ENCODE measurements at places on chromosomes 6 and 20.

- DNase-seq, result no peak
Measured at GRCh38 chr6:39488255-39488879, 165.9 kb upstream of the KCNK16 start.

DNA sequence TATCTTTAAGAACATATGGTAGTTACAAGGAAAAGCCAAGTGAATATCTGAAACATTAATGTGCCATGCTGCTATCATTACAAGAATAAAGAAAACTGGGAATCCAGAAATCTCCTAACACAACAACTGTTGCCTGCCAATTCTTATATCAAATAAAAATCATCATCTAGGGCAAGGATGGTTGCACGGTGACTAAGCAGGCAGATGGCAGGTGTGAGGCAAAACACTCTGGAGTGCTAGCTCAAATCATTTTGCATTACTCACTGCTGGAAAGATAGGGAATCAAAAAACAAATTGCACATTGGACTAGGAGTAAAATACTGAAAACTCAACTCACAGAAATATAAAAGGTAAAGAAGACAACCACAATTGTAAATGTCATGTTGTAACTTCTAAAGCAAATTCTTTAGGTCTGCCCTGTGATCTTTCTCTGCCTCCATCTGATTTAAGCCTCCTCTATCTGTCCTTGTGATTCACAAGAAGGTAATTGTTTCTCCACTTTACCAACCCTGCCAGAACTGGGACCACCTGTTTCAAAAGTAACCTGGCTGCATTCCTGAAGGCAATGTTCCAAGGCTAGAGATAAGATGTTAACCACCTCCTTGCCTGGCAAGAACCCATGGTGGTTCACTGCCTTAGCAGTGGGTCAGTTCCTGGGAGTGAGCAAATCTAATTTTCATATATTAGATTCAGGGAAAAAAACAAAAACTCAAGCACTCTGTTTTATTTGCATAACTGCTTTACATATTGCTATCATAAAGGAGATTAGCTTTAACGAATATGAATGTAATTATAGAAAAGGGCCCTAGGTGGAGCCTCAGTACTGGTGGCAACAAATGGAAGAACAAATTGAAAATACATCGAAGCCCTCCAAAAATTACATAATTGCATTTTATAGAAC is 33.1 kb upstream of the LCA5 start:
- DNase-seq, result no peak

DNA sequence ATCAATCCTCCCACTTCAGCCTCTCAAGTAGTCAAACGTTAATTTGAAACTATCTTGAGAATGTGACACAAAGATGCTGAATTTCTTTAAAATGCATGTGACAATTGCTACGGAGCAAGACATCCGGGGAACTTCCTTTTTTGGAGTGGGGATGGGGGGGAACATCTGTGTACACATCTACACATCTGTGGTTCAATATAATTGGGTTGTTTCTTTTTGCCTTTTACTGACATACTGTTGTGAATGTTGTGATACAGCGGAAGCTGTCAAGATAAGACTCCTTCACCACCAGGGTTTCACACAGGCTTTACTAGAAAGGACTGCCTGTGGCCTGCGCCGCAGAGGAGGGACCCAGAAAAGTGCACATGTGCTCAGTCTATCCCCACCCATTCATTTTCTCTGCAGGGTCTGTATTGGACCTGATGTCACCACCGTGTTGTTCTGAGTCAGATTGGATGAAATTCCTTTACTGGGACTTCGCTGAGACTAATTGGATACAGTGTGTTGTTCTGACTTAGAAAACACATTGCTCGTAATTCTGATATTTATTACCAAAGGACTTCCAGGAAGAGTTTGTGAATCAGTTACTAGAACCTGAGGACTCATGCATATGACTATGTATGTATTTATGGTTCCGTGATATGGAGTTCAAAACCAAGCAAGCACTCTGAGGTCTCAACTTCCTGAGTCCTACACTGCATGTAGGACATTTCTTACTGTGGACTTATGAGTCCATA is 98.7 kb upstream of the SGK1 start:
- DNase-seq, result no peak

GRCh38 chr20:45251884-45252560 is 2.3 kb downstream of the SLPI start:
- DNase-seq, result no peak

DNA sequence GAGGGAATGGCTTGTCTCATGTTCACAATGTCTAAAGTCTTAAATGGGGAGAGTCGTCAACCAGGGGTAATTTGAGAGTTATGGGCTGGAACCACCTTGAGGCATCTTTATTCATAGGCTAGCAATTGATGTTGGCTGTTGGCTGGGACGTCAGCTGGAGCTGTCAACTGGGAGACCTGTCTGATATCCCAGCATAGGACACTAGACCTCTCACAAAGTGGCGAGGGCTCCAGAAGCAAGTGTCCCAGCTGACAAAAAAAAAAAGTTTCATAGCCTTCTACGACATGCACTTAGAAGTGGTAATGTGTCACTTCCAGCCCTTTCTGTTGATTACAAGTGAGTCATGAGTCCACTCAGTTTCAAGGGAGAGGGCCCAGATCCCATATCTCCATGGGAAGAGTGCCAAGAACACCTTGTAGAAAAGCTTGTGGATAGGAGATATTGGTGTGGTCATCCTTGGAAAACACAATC is 278.0 kb downstream of the ESR1 start:
- no peak for DNase-seq

GRCh38 chr6:145904391-145904790 is 59.8 kb downstream of the SHPRH start:
- no peak for DNase-seq

- DNase-seq, result no peak
Measured at GRCh38 chr20:568673-569415, 25.3 kb upstream of the CSNK2A1 start.

DNA sequence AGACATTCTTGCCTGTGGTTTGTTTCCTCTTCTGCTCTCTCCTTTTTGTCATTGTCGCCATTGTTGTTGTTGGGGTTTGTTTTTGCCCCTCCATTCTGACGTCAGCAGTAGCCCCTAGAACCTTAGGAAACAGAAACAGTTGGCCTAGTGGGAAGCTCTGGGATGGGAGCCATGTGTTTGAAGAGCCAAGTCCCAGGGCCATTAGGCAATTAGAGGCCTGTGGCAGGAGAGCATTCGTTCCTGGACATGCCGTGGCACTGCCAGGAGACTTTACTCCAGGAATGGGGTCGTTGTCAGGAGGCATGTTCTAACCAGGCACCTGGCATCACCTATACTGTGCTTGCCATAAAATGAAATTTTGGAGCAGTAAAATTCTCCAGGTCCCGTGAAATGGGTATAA is 39.7 kb downstream of the PPARD start:
- no peak for DNase-seq

DNA sequence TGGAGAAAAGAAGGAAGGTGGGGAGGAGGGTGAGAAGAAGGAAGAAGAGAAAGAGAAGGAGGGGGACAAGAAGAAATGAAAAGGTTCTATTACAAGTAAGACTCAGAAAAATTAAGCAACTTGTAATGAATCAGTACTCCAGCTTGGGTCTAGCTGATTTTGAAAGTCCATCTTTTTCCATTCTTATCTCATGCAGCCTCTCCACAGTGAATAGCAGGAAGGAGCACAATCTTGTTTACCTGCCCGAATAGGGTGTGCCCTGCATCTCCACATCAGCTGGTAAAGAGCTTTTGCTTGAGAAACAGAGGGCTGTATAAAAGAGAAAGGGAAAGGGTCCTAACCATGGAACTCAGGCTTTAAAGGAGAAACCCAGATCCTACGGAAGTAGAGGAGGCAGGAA is 348.8 kb downstream of the TPBG start:
- no peak for DNase-seq

GRCh38 chr20:41499961-41500725 is 118.0 kb downstream of the CHD6 start:
- DNase-seq, result no peak

DNA sequence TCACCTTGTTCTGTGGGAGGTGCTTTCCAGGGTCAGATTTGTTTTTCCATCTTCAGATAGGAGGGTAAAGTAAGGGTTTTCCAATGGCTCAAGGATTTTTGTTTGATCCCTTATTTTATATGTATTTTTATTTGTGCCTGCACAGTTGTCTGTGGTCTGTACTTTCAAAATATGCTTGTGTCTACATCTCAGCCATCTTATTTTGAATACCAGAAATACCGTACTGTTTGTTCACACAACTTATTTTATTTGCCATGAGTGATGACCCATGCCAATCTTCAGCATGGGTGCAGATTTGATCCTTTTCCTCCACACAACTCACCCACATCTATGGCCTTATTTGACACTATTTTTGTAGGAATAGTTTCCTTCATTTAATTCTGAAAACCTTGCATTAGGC is 72.2 kb upstream of the PTCHD4 start:
- no peak for DNase-seq

DNA sequence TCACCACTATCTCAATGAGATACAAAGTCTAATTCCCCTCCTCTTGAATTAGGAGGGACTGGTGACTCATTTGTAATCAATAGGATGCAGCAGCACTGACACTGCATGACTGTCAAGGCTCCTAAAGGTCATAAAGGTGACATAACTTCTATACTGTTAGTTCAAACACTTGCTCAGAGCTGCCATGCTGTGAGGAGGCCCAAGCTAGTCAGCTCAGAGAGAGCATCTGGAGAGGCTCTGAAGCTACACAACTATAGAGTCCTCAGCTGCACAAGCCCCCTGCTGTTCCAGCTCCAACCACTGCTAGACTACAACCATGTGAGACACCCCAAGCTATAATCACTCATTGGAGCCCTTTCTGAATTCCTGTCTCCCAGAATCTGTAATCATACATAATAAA is 17.0 kb upstream of the HEY2 start:
- DNase-seq, result no peak

DNA sequence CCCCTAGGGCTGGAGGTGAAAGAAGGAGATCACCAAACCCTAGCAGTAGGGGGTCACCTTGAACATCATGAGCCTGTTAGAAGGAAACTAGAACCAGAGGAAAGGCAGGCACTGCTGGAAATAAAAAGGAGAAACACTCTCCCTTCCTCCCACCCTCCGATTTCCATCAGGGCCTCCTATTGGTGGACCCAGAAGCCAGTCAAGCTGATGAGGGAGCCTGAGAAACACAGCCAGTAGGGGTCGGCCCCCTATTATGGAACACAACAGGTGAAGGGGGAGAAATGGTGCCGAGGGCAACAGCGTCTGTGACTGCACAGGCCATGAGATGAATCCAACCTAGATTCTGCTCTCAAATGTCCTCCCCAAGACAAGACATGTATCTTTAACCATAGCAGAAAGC is 156.1 kb upstream of the LRFN2 start:
- no peak for DNase-seq

- no peak for DNase-seq
Measured at GRCh38 chr20:36744764-36745191, 1.1 kb downstream of the NDRG3 start.

GRCh38 chr6:28867086-28867409 is 56.7 kb downstream of the TRIM27 start:
- DNase-seq, result no peak

- DNase-seq, result no peak
Measured at GRCh38 chr6:113971741-113972140, 793 bp upstream of the HDAC2 start.

- DNase-seq, result no peak
Measured at GRCh38 chr6:80501636-80502035, 395.2 kb downstream of the BCKDHB start.

Data from activated CD8-positive, alpha-beta memory T cell treated with anti-CD3 and anti-CD28 coated beads for 1 hour (primary cell).